ENCODE measurements at places on chromosomes 3 and 15.

GRCh38 chr15:63332367-63333124, 49.1 kb downstream of the CA12 start:
- no peak for DNase-seq

DNA sequence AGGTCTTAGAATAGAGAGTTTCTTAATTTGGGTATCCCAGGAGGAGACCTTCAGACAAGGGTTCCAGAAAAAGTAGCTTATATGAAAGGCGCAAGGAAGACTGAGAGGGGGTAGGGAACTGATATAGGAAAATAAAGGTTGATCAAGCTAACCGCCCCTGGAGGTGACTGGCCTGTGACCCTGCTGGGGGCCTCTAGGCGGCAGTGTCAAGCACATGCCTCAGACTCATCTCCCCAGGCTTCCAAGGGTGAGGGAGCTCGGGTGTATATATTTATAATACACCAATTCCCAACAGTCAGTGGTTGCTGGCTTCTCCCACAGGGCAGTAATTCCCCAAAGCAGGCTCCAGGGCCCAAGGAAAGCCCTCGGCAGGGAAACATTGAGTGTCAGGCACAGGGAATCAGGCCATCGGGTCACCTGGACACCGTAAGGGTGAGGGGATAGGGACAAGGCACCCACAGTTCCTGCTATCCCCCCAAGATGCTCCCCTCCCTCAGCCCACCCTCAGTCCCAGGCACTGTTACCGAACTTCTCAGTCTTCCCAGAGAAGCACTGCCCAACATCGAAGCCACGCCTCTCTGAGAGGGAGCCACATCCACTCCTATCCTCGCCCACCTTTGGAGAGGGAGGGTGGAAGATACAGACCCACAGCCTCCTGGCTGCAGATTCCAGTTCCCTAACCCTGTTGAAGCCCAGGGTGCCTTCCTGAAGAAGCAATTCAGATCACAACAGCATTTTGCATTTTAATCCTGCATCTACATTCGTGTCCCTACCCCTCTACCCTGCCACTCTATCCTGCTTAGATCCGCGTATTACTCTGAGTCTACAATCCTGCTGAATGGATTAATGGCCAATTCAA, 19.5 kb upstream of the CAV3 start:
- DNase-seq: no peak

DNA sequence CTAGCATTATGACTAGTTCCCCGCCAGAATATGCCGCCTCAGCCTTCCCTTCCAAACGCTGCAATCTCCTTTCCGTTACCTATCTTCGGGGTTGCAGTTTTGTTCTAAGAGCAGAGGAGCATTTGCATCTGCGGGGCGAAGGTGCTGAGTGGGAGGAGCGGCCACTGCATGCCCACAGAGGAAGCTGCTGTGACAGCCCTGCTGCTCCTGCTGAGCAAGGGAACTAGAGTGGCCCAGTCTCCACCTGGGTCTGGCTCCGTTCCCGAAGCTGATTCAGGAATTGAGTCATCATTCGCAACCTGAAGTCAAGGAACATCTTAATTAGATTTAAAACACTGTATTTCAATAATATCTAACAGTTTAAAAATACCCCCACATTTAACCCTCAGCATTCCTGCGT, 98.2 kb upstream of the TJP1 start:
- DNase-seq: no peak

DNA sequence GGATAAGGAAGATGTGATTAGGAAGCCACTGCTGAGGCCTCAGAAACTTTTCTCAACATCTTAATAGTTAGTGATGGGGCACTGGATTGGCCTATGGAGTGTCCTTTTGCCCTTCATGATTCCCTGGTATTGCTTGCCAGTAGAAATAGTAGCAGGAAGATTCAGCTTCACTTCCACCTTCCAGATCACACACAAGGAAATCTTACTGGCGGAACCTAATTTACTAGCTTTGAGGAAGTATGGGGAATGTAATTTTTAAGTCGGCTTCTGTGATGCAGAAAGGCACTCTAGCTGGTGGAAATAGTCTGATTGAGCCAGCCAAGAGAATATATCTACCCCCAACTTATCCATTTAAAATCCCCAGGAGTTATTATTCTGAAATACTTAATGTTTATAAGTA, 46.5 kb downstream of the LPP start:
- no peak for DNase-seq

- no peak for DNase-seq
Observed at GRCh38 chr15:98541519-98541918, 106.8 kb upstream of the IGF1R start.

DNA sequence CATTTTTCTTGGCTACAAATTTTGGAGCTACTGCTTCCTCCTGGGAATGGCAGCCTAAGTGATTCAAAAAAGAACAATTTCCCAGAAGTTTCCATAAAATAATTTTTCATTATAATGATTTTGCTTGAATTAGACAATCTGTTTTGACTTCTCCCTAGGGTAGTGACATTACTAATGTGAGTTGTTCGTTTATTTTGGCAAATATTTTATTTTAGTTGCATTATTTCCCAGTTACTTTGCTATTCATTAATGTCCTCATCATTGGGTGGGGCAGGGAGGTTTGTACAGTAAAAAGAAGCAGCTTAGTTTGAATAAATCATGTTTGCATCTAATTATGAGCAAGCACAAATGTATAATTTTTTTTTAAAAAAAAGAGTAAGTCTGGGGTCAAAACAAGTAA, 686.6 kb downstream of the ROBO2 start:
- DNase-seq: no peak

DNA sequence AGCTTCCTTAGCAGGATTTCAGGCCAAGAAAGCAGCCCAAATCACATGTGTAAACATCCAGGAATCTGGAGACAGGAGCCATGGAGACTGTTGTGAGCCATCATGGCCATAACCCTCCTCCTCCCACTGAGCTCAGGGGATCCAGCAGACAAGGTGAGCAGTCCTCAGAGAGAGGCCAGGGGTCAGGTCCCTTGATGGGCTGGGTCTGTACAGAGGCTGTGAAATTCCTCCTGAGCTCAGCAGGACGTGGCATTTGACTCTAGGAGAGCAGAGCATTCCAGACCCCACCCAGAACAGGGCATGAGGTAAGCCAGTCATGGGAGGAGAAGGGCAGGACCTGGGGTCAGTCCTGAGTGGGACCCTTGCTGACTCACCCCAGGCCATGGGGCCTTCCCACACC, 67.0 kb upstream of the ACAN start:
- DNase-seq: no peak

DNA sequence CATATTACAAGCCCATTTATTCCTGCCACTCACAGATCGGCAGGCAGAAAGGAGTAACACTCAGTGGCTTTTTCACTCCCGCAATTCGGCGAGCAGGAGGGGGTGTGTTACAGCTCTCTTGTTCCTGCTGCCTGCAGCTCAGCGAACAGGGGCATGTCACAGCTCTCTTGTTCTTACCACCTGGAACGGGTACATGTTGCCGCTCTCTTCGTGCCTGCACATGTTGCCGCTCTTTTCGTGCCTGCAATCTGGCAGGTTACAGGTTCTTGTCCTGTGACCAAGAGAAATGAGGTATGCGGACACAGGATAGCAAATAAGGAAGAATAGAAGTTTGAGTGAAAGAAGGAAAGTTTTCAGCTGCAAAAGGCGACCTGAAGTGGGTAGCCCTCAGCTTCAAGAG, 761.4 kb downstream of the NAALADL2 start:
- DNase-seq: no peak

DNA sequence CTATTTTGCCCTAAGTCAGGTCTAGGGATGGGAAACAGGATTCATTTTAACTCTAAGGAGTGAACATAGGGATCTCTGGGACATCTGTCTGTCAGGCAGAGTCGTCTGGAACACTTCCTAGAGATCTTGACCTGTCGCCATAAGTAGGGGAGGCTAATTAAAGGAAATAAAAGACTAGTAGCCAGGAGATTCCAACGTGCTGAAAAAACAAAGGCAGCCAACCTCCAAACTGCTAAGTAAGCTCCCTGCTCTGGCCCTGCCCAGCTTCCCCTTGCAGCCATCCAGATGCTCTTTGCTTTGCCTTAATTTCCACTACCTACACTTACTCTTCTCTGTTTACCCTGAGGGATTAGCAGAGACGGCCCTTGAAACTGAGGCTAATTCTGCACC, 18.4 kb upstream of the TSEN2 start:
- no peak for DNase-seq

- no peak for DNase-seq
Observed at GRCh38 chr15:50977162-50977561, 68.7 kb downstream of the AP4E1 start.

GRCh38 chr3:71132995-71133730, 450.4 kb downstream of the FOXP1 start:
- no peak for DNase-seq

GRCh38 chr15:39443659-39444219, 137.1 kb upstream of the THBS1 start:
- no peak for DNase-seq

GRCh38 chr3:14946739-14947099, 664 bp upstream of the NR2C2 start:
- DNase-seq: peak; percentile 8

- no peak for DNase-seq
Observed at GRCh38 chr15:87133704-87134103, 1054.0 kb downstream of the AGBL1 start.

DNA sequence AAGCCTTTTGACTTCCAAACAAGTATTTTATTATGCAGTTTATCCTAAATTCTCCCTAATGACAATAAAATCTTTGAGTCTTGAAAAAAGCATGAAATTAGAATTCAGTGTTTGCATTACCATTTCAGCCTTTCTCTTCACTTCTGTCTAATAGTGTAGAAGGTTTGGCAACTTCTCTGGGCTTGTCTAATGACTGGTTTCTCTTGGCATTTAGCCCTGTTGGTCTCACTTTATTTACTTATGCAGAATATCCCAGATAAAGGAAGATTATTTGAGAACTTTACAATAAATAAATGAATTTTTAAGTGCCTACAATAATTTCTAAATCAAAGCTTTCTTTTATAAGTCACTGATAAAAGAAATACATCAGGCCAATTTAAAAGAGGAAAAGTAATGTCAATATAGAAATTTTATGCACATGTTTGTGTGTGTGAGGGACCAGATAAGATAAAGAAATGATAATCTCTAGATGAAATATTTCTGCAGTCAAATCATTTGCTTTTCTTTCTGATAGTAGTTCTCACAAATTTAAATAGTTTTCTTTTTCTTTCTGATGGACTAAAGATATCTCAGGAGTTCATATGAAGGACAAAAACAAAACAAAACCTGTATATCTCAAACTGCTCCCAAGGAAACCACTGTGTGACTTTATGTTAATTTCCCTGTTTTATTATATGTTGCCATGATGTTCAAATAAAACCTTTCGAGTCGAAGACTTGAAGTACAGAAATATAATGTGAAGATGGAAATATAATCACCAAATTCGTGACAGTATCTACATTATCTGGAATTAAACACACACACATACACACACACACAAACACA, 533.1 kb upstream of the CBLB start:
- DNase-seq: no peak

DNA sequence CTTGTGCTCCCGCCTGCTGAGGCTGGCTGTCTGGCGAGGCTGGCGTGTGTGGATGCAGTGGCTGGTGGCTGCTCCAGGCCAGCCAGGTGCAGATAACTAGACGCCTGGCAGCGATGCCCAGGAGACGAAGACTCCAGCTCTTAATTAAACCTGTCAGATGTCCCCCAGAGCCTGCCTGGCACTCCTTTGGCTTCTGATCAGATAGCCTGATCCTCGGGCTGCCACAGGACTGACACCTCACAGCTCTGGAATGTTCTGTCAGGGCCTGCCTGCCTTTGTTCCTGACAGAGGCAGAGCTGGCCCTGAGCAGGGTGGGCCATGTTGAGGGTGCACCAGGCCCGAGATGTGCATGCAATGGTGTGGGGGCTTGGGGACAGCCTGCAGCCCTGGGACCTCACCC, 36.5 kb downstream of the PLXNA1 start:
- no peak for DNase-seq

GRCh38 chr3:168102735-168103410, 7.1 kb upstream of the GOLIM4 start:
- DNase-seq: no peak

DNA sequence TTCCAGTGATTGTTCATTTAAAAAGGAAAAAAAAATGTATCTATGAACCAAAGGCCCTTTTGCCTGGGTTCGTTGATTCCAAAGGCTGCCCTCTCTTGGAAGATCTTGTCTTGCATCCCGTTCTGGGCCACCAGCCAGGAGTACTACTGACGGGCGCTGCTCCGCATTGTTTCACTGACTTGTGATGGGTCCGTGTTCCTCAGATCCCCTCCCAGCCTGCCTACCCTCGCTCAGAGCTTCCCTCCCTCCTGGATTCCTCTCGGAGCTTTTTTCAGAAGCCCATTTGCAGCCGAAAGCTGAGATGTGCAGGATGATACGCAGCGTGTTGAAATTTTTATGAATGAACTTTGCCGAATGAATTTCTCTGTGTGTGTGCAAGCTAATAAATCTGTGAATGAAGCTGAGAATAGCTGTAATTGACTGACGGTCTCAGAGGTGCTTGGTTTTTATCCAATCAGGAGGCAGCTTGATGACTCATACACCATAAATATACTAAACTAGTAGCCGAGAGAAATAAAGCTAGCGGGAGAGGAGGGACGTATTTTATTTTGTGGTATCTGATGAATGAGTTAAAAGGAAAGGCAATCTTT, at the start of gene SHC4:
Gene SHC4 (minus strand): TSS at position 396 of the 590 bp plus-strand sequence. CDS start 904 bp downstream, outside the sequence.
- peak; percentile 61 for DNase-seq

GRCh38 chr15:60795889-60796288, 316.9 kb upstream of the ICE2 start:
- DNase-seq: no peak

- no peak for DNase-seq
Observed at GRCh38 chr3:143901105-143901504, 52.8 kb upstream of the SLC9A9 start.

- DNase-seq: no peak
Observed at GRCh38 chr15:66567897-66568296, 2.1 kb upstream of the LCTL start.

GRCh38 chr3:160977773-160978172, 127.4 kb downstream of the B3GALNT1 start:
- no peak for DNase-seq

DNA sequence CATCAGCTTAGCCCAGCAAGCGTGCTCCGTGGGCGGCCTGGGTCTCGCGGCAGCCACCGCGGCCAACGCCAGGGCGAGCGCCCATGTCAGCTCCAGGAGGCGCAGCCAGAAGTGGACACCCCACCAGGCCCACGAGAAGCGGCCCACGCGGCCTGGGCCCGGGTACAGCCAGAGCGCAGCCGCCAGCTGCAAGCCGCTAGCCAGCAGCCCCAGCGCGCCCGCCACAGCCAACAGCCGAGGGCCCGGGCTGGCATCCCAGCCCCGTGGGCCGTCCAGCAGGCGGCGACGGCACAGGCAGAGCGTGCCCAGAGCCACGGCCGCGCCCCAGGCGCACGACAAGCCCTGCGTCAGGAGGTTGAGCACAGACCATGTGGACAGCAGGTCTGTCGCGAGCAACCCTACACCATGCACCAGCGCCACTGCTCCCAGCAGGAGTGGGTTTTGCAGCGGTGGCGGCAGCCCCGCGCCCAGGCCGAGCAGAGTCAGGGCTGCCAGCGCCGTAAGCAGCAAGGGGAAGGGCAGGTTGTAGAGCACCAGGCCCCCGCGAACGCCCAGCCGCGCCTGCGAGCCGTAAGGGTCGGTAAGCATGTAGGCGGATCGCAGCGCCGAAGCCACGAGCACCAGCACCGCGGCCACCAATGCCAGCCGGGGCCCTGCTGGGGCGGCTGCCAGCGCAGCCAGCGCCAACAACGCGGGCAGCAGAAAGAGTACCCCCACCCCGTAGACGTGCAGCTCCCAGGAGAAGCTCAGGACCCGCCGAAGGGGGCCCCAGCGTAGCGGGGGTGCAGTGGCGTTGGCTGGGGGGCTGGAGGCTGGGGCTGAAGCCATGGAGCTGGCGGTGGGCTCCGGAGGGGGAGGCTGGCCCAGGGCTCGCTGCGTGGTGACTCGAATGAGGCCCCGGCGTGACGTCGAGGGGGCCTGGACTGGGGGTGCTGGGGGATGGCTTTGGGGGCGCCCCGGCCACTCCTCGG, 4.9 kb downstream of the PRRT3 start:
- DNase-seq: no peak
